Activated naive CD8-positive, alpha-beta T cell treated with anti-CD3 and anti-CD28 coated beads for 36 hours (primary cell): ENCODE measurements at places on chromosomes 4 and X. TPM values are rescaled to one million over a fixed set of nuclear protein-coding genes. Genes with fewer than 3 reads are reported as not detected.
A peak's percentile ranks its signal among the peaks of the same experiment; 100 is the strongest.

- no peak for DNase-seq
- H3K4me1 ChIP-seq = no peaks in the 10 kb centered on the region
- no peak overlapping the region for H3K27ac ChIP-seq
- H3K27me3 ChIP-seq = no peaks in the 10 kb centered on the region
- H3K4me3 ChIP-seq = no peak overlapping the region
Observed at GRCh38 chr4:156945532-156945931, 26.1 kb downstream of the PDGFC start.

GRCh38 chrX:38973322-38973721, 172.1 kb downstream of the MID1IP1 start:
- no peak for DNase-seq
- H3K36me3 ChIP-seq = no peaks in the 10 kb centered on the region
- no peak overlapping the region for H3K27ac ChIP-seq
- peaks cover 7% of the 10 kb centered on the region for H3K4me1 ChIP-seq
- H3K27me3 ChIP-seq = no peaks in the 10 kb centered on the region
- H3K4me3 ChIP-seq = no peak overlapping the region

WDR17 gene
- total RNA-seq = 1.9 TPM

PRSS48 gene
- not detected for total RNA-seq

GRCh38 chrX:134718105-134718965, 60.1 kb upstream of the PLAC1 start:
- no peak overlapping the region for H3K4me3 ChIP-seq
- H3K36me3 ChIP-seq = no peaks in the 10 kb centered on the region
- no peaks in the 10 kb centered on the region for H3K27me3 ChIP-seq
- peak overlapping the region; percentile 62 for H3K27ac ChIP-seq
- DNase-seq = no peak
- H3K4me1 ChIP-seq = peaks cover 15% of the 10 kb centered on the region

GUCY2F gene
- total RNA-seq = not detected

DNA sequence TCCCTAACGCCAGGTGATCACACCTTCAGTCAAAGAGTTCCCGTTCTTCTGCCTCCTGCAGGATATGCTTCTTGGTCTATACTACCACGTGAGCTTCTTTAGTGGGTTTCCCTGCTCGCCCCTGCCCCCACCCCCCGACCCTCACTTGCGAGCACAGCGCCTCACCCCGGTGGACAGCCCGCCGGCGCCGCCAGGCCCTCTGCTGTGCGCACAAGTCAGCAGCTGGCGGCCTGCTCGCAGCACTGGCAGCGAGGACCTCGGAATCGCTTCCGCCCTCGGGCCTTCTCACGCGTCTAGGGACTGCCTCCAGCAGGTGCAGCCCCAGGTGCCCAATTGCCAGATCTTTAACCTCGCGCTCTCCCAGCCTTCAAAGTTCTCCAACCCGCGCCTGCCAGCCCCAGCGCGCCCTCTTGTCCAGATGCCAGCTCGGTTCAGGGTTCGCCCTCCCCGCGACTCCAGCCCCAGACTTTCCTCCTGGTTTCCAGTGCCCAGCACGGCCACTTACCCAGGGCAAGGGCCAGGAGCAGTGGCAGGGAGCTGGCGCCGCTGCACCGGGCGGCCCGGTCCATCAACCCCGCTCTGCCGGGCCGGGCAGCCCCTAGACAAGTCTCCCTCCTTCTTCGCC, 454 bp downstream of the BTC start:
- H3K27ac ChIP-seq = no peak overlapping the region
- DNase-seq = peak; percentile 17
- no peaks in the 10 kb centered on the region for H3K36me3 ChIP-seq
- H3K4me3 ChIP-seq = peak overlapping the region; percentile 8
- H3K27me3 ChIP-seq = peaks cover 61% of the 10 kb centered on the region
- H3K4me1 ChIP-seq = no peaks in the 10 kb centered on the region

RPA4 gene
- not detected for total RNA-seq

DNA sequence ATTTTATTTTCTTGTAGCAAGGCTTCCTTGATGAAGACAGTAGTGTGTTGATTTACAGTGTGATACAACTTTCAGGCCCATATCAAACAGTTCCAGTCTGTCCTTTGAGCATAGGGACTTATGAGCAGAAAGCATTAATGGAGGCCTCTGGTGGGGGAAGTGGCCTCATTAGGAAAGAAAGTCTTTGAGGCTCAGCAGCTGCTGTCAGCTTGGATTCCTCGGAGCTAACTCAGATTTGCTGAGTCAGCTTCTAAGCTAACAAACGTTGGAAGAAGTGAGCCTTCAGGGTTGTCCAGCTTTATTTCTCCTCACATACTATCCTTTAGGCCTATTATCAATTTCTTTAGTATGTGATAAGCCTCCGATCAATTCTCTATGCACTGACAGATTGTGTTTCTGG, 15.8 kb upstream of the SFRP2 start:
- H3K4me3 ChIP-seq = no peak overlapping the region
- H3K27me3 ChIP-seq = no peaks in the 10 kb centered on the region
- peaks cover 14% of the 10 kb centered on the region for H3K4me1 ChIP-seq
- no peak for DNase-seq
- H3K27ac ChIP-seq = no peak overlapping the region
